ENCODE measurements at places on chromosomes 1 and 21.
A peak's percentile ranks its signal among the peaks of the same experiment; 100 is the strongest.

GRCh38 chr1:12153181-12153785, 13.5 kb upstream of the TNFRSF1B start:
- peak; percentile 90 for DNase-seq

- DNase-seq, result no peak
Measured at GRCh38 chr1:172939475-172939874, 111.3 kb downstream of the TNFSF18 start.

- no peak for DNase-seq
Measured at GRCh38 chr1:19967808-19968207, 11.6 kb downstream of the PLA2G2A start.

- DNase-seq, result no peak
Measured at GRCh38 chr1:31010086-31010989, 55.2 kb downstream of the PUM1 start.

DNA sequence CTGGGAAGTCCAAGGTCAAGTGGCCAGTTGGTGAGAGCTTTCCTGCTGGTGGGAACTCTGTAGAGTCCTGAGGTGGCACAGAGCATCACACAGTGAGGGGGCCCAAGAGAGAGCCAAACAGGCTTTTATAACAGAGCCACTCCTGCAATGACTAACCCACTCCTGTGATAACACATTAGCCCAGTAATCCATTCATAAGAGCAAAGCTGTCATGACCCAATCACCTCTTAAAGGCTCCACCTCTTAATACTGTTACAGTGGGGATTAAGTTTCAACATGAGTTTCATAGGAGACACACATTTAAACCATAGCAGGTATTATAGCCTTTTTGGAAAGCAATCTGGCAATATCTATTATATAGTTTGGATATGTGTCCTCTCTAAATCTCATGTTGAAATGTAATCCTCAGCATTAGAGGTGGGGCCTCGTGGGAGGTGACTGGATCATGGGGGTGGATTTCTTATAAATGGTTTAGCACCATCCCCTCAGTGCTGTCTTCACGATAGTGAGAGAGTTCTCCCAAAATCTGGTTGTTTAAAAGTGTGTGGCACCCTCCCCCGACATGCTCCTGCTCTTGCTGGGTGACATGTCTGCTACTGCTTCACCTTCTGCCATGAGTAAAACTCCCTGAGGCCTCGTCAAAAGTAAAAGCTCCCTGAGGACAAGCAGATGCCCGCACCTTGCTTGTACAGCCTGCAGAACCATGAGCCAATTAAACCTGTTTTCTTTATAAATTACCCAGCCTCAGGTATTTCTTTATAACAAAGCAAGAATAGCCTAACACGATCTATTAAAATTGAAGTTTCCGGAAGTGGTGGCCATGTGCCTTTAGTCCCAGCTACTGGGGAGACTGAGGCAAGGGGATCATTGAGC, 64.5 kb downstream of the CD58 start:
- DNase-seq, result no peak

- peak; percentile 53 for DNase-seq
Measured at GRCh38 chr1:56866656-56867055, 12.1 kb downstream of the C8A start.

Measured in adipocyte (in vitro differentiated cells).